ENCODE measurements at places on chromosomes 5 and 9.

DNA sequence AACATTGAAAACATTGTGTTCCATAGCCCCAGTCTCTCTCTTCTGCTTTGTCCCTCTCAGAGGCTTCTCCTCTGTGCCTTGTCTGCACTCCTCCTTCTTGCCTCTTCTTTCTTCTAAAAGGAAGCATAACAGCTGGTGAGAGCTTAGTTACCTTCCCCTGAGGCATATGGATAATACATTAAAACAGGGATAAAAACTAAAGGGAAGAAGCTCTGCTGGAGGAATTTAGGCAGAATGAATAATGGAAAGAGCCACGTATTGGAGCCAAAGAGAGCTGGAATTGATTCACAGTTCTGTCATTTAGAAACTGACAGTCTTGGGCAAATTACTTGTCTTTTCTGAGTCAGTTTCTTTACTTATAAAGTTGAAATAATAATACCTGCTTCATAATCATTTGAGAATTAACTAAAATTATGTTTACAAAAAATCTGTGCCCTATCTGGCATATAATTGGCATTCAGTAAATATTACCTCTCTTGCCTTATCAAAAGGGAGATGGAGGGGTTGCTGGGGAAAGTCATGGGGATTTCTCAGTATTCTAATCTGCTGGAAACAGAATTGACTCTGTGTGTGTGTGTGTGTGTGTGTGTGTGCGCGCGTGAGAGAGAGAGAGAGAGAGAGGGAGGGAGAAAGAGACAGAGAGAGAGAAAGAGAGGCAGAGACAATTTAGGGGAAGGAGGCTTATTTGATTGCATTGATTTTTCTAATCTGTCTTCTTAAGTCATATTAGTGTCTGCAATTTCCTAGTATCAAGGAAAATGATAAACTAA is 20.2 kb downstream of the ZNF474 start:
- DNase-seq: no peak

GRCh38 chr9:132984202-132985070 is 5.9 kb downstream of the GFI1B start:
- DNase-seq: no peak

- DNase-seq: no peak
These were observed 137.7 kb upstream of the GRIA1 start for GRCh38 chr5:153352685-153353219.

- no peak for DNase-seq
These were observed 394.4 kb upstream of the ZNF608 start for GRCh38 chr5:125140855-125141254.

GRCh38 chr5:82364497-82364896 is 86.3 kb upstream of the RPS23 start:
- no peak for DNase-seq

GRCh38 chr9:129962451-129962864 is 80.5 kb downstream of the FNBP1 start:
- no peak for DNase-seq

DNA sequence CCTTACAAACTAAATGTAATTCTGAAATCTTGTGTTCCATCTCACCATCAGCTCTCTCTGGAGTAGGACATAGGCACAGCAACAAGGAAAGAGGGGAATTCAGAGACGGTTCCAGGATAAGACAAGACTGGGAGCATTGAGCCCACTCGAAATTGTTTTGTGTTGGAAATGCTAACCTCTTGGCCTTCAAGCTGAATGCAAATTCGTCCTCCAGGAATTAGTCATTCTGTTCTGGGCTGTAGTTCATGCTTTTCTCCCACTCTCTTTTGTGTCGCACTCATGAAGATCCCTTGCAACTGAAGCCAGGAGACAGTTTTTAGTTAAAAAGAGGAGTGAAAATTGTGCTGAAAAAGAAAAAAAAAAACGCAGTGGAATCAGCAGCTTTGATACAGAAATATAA is 121.7 kb upstream of the SEMA6A start:
- DNase-seq: no peak

DNA sequence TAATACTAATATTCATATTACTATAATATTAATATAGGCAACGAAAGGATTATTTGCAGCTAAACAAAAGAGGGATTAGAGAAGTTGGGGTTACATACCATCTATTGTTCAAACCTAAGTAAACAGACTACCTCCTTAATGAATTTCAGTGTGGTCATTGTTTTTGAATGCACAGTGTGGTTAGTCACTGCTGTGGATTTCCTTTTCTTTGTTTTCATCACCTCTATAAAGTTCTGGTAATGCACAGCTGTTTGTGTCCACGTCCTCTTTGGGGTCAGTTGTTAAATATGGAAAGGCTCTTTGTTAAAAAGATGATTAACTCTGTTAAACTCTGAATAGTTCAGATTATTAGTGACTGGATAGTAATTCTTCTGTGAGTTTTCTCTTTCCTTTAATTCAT is 233.6 kb downstream of the MAST4 start:
- DNase-seq: no peak

DNA sequence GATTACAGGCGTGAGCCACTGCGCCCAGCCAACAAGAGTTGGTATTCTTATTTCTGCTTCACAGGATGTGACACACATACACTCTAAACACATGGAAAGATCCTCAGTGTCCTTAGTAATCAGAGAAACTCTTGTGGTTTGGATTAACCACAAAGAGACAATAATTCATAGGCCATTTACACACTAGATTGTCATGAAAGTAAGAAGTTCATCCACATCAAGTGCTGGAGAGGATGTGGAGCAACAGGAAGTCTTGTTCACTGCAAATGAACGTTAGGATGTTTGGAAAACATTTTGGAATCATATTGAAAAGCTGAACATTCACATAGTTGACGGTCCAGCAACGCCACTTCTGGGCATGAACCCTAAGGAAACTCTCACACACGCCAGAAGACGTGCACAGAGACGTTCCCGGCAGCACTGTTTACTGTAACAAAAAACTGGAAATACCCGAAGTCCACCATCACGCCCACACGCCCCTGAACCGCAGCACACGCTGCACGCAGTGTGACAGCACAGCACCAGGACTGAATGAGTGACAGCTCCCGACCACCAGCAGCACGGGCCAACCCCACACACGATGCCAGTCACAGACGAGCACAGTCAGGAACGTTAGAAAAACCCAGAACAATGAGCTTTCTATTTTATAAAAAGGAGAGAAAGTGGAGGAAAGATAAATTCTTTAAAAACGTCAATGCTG is 87.6 kb downstream of the COL23A1 start:
- no peak for DNase-seq

DNA sequence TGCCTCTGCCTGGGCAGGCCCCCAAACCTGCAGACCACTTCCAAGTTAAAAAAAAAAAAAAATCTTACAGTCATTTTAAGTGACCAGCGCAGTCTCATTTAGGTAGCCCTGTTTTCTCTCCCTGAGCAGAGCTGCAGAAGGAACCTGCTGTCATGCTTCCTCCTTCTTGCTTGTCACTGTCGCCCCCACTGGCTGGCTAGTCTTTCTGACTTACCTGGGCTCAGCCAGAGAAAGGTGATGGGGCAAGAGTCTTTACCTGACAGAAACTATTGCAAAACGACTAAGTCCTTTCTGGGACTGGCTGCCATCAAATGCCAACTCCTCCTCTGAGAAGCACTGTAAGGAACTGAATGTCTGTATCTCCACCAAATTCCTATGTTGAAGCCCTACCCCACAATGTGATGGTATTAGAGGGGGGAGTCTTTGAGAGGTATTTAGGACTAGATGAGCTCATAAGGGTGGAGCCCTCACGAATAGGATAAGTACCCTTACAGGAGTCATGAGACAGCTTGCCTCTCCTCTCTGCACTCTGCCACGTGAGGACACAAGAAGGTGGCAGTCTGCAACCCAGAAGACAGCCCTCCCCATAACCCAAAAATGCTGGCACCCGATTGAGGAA is 58.4 kb upstream of the SHC3 start:
- no peak for DNase-seq

DNA sequence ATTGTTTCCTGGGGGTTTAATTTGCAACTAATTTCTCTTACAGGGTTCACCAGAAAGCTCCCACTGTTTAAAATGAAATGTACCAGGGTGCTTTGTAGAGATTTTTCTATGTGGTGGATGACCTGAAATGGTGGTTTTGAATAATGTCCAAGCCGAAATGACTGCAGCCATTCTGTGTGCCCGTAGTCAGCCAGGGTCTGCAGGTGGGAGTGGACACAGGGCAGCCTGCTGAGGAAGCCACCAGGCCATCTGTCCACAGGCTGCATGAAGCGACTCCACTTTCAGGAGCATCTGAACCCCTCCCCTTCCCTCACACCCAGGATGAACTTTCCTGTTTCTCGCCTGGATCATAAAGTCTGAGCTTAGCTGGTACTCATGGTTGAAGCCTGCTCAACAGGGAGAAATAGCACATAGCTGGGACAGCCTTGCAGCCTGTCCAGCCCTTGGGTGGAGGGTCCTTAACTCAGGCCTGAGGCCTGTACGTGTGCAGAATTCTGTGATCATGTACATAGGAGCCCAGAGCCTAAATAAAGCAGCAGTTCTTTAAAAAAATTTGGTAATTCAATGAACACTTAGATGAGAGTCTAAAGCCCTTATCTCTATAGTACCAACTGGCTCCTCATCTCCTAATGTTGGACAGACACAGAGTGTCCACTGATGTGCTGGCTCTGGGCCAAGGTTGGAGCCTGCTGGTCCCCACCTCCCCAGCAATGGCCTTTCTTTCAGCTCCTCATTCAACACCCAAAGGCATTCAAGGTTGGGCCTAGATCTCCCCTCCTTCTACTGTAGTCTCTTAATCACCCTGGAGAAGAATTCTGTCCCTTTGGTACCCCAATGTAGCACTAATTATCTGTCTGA is 72.8 kb downstream of the SHB start:
- no peak for DNase-seq

GRCh38 chr9:34546834-34547827 is 24.3 kb upstream of the ENHO start:
- no peak for DNase-seq

GRCh38 chr5:83251849-83252248 is 174.5 kb downstream of the XRCC4 start:
- DNase-seq: no peak

Measured in left lung (tissue), 14 donors.